ENCODE measurements at places on chromosomes 4 and X.

DNA sequence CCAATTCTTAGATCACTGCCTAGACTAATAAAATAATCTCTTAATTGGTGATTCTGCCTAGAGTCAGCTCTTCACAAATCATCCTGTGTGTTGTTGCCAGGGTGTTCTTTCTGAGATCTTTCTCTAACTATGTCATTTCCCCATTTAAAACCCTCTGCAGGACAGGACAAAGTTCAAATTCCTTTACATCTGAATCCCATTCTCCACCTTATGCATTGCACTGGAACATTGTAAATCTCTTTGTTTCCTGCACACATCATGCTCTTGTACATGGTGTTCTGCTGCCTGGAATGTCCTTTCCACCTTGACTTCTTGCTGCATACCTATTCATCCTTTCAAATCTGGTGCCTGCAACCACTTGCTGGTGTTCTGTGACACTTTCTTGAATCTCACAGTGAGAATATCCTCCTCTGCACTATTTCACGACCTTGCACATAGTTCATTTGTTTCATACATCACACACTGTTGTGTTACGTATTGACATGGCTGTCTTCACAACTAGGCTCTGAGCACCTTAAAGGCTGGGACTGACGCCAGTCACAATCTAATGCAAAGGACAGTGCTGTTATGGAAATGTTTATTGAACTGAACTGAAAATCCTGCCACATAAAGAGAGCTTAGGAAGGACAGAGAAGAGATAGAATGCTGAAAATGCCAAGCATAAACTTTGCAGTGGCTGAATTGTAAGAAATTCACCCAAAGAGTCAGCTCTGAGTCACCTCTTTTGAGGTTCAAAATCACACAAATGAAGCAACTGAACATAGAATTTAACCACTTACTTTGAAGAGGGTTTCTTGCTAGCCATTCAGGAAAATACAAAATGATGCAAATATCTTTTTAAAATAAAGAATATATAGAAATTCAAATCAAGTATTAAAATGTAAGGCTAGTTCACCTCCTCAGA is 26.4 kb upstream of the SMIM14 start:
- no peak for DNase-seq

DNA sequence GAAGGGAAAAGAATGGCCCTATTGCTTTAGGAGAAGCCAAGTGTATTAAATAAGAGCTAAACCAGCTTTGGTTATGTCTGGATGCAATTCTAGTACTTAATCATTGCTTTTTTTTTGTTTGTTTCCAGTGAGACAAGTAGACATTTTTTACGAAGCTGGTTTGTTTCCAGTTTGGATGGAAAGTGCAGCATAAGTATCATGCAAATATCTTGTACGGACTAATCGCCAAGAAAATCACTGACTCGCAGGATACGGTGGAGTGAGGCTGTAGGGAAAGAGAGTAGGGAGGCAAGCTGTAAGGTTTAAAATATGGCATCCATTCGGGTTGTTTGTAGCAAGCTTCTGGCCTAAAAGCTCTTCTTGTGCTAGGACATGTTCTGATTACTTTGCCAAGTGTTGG is 64.8 kb downstream of the HPGD start:
- DNase-seq = no peak

- no peak for DNase-seq
These were observed 2629.2 kb downstream of the PCDH7 start for GRCh38 chr4:33349376-33349775.

DNA sequence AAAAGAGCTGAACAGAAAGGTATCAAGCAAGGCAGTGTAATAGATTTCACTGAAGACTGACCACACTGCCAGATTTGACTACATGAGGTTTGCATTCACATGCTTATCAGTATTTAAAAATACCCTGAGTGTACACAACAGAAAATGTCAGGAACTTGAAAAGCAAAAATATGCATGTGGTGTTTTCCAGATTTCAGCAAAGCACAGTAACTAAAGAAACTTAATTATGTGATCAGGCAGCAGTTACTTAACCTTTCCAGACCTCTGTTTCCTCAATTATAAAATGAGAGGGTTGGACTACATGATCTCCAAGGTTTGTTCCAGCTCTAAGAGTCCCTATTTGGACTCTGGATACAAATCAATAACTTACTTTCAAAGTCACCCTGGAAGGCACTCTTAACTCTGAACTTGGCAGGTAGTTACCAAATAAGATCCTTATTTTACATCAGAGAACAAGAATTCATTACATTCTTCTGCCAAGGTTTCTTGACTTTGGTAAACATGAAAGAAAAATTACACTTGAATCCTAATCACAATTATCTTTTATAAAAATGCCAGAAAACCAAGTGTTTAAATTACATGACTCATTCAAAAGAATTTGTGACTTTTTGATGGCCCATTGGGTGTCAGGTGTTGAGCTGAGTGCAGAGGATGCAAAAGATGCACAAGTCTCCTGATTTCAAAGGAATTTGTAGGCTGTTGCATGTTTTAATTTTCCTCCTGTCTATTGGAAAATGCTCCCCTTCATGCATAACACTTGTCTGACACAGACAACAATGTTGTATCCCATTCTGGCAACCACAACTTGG is 241.6 kb downstream of the MGST2 start:
- DNase-seq = no peak

DNA sequence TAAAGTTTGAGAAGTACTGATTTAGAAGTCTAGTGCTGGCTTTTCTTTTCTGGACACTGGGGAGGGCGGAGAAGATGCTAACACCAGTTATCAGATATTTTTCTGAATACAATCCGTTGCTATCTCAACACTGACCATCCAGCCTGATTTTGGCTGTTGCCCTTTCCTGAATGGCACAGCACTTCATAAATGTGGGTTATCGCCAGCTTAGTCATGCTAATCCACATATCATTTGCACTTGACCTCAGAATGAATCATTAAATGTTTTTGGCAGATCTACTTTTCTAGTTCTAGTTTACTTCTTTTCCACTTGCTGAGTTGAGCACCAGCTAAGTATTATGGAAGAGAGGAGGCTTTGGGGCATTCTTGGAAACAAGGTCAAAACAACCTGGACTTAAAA is 60.8 kb upstream of the ESX1 start:
- no peak for DNase-seq

DNA sequence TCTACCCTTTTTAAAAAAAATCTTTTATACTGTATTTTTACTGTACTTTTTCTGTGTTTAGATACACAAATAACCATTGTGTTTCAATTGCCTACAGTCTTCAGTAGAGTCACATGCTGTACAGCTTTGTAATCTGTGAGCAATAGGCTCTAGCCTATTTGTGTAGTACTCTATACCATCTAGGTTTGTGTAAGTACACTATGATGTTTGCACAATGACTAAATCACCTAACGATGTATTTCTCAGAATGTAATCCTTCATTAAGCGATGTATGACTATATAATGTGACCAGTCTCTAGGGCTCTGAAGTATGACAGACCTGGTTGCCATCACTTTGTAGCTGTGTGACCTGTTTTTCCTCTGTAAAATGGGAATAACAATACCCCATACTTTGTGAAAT is 14.2 kb upstream of the DCAF4L1 start:
- DNase-seq = no peak

- DNase-seq = no peak
These were observed 80.4 kb upstream of the GRPR start for GRCh38 chrX:16042980-16043379.

DNA sequence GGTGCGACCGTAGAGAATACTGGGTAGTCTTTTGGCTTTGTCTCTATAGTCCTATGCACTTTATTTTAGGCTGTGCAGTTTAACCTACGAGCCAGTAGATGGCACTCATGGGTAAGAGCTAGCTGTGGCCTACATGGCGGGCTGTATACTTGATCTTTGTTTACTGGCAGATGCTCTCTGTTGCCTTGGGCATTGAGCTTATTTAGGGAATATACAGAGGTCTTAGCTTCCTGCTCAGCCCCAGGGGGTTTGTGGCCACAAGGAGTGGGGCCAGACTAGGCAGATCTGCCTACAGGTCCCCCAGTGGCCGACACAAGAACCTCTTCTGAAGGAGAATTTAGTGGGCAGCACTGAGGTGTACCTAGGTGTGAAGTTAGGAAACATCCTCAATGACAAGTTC is 227.6 kb upstream of the HDX start:
- peak; percentile 20 for DNase-seq

- no peak for DNase-seq
These were observed 89.0 kb downstream of the TRIML1 start for GRCh38 chr4:188228279-188228678.

- DNase-seq = no peak
These were observed 38.4 kb downstream of the GRSF1 start for GRCh38 chr4:70801265-70801809.

DNA sequence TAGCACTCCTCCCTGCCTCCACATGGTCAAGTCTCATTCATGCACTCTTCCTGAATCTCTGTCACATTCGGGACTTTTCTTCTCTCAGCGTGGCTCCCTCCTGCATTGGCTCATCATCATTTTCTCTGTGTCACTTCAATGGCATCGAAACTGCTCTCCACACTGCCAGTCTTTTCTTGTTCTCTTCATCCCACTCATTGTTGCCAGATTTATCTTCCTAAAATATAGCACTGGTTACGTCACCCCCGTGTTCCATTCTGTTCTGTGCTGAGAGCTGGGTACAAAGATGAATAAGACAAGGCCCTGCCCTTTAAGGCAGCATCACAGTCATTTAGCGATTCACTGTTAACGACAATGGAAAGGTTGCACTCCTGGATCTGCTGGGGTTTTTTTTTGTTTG is 174.4 kb upstream of the TBC1D9 start:
- DNase-seq = no peak

GRCh38 chr4:102437111-102437510 is 64.0 kb upstream of the NFKB1 start:
- no peak for DNase-seq

Measured in dorsolateral prefrontal cortex (tissue), 122 donors.